Smooth muscle cell of trachea (primary cell): ENCODE measurements at places on chromosomes 7 and 10. TPM values are rescaled to one million over a fixed set of nuclear protein-coding genes. Genes with fewer than 3 reads are reported as not detected.

Gene HGF
- total RNA-seq = 80.7 and 218 TPM in 2 replicates

Gene CCDC186
- total RNA-seq = 11.6 and 22.0 TPM in 2 replicates

Gene SNX10
- total RNA-seq = 0.15 and 0.17 TPM in 2 replicates

Gene IL6
- total RNA-seq = 2.2 and 15.1 TPM in 2 replicates

Gene ZDHHC16
- 42.6 and 59.0 TPM in 2 replicates for total RNA-seq

Gene NOD1
- 6.9 and 9.9 TPM in 2 replicates for total RNA-seq

Gene COBL
- total RNA-seq = under 0.01 TPM in 1 of 2 replicates, not detected in the other

Gene C10orf143
- total RNA-seq = 0.87 and 1.2 TPM in 2 replicates

Gene SPDYE2
- total RNA-seq = not detected in 2 replicates

Gene NYAP1
- total RNA-seq = 1.3 and 3.5 TPM in 2 replicates

Gene CTTNBP2
- total RNA-seq = 16.4 and 22.3 TPM in 2 replicates

Gene CUBN
- 3.3 and 3.6 TPM in 2 replicates for total RNA-seq

Gene HOXA1
- total RNA-seq = 0.44 and 1.2 TPM in 2 replicates

Gene WNT8B
- not detected in 2 replicates for total RNA-seq
